ENCODE measurements at places on chromosomes 3 and 15.

GRCh38 chr3:124283652-124284023, 291.7 kb upstream of the ROPN1 start:
- no peak for DNase-seq

DNA sequence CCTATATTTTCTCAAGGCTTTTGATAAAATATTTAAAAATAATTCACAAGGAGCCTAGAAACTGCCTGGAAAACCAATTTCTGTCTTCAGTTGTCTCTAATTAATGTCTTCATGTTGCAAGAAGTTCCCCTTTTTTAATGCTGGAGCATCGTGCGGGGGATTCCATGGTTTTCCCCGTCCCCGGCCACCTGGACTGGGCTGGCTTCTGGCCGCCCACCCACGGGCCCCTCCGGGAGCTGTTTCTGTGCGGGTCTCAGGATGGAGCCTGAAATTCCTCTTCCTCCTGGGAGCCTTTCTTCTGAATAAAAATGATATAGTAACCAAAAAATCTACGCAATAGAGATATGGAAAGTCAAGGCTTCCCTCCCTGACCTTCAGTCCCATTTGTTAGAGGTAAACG, 8.1 kb upstream of the LRRK1 start:
- no peak for DNase-seq

DNA sequence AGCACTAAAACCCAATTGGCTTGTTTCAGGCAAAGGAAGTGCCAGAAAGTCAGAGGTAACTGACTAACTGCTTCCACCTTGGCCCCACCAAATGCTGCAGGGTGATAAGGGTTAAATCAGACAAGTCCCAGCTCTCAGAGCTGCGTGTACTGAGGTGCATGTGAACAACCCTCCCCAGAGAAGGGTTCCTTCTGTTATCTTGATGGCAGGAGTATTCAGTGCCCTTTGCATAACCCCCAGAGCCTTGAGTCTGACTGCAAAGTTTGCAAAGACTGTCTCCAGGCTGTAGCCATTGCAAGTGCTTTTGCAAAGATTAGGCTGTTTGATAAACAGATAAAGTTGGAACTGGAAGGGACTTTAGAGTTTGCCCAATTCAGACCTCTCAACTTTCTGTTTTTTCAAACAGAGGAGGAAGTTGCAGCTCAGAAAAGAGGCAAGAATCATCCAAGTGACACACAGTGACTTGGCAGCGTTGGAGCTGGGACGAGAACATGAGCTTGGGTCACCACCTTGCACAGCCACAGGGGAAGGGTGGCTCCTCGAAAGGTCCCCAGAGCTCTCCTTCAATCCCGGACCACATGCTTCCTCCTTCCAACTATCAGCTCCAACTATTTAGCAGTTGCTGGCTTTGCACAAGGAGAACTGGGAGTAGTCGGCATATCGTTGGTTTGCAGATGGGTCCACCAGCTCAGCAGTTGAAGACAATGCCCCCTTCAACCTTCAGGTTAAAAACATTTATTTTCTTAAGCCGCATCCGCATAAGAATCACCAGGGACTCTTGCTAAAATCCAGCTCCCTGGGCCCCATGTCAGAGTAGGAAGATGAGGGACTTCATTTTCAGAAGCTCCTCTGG, 224.8 kb upstream of the HES1 start:
- DNase-seq, result peak; percentile 88

- no peak for DNase-seq
Observed at GRCh38 chr3:119697394-119697793, 5.4 kb upstream of the CFAP91 start.

DNA sequence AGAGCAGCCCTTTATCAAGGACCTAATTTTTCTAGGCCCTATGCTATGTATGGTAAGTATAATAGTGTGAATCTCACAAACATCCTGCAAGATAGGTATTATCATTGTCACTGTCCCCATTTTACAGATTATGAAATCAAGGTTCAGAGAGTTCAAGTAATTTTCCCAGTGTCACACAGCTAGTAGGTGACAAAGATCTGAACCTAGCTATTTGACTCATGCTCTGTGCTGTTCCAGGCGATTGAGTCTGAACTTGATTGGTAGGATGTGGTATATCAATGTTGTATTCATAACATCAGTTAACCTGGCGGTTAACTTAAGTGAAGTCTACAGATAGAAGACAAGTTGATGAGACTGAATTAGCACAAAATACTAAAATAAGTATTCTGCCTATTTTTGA, 229.9 kb downstream of the CHST2 start:
- no peak for DNase-seq

DNA sequence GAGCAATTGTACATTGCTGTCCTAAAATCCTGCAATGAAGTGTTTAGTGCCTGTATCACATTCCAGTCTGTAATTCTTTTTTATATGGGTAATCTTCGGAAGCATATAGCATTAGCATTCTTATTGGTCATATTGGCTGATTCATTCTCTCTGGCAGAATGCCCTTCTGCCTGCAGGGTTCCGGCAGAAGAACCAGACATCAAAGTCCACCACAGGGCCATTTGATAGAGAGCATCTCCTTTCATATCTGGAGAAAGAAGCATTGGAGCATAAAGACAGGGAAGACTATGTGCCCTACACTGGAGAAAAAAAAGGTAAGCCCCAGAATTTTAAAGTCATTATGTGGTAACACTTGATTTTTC, 39.6 kb downstream of the TMOD3 start:
- peak; percentile 77 for DNase-seq

DNA sequence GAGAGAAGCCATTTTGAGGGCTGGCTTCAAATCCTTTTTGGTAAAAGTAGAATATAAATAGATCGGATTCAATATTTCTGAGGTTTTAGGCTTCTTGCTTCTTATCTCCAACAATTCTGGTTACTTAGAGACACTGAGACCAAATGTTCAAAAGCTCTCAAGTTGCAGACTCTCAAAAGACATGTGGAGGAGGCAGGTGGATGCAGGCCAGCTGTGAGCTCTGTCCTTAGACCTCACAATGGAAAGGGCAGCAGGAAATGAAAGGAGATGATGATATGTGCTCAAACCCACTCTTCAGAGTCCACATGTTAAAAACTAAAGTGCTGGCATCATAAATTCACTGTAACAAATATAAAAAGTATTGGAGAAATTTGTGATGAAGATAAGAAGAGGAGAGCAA, 424.9 kb upstream of the ALCAM start:
- DNase-seq, result no peak

DNA sequence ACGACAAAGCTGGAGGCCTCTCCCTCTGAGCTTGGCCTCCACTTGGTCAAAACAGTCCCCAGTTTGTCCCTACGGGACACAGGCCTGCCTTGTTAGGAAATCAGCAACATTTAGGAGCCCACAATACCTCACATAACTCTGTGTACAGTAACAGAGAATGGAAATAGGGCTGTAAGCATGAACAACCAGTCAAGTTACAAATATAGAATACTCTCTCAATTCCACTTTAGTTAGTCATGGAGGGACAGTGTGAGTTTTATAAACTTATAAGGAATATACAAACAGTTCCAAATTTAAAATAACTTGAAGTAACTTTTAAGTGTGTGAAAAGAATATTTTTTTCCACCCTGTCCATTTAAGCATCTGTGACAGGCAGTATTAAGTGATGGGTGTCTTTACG, 129.4 kb downstream of the PGPEP1L start:
- DNase-seq, result no peak

- peak; percentile 43 for DNase-seq
Observed at GRCh38 chr15:79168922-79169456, 78.4 kb upstream of the RASGRF1 start.

- DNase-seq, result no peak
Observed at GRCh38 chr15:42092398-42093318, 1.7 kb downstream of the PLA2G4D start.

DNA sequence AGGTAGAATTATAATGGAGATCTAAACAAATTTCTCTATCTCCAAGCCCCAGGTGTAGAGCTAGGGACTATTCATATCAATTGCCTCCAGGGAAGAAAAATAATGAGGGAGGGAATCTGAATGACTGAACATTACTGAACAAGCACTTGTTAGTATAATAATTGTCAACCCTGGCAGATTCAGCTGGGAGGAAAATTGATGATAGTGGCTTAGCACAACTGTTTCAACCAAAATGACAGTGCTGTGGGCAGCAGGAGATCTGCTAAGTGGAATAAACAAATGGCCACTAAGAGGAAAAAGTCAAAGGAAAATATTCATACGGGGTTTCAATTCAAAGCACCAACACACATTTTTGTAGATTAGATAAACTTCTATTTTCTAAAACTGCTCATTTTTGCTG, 294.9 kb upstream of the ZNF385D start:
- no peak for DNase-seq

DNA sequence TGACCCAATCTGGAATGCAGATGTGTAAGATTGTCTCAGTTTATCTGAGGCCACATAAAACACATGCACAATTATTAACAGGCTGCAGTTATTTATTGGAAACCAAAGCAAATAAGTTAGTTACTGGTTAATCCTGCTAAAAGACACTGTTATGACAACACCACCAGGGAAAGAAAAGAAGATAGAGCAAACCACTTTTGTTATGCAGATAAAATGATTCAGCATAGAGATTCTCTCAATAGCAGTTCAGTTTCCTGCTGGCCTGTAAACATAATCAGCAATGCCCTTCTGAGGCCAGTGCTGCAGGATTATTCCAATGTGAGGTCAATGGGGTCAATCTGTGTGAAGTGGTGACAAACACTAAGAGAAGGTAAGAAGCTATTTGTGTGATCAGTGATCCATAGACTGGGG, 244.4 kb downstream of the ZBTB20 start:
- peak; percentile 51 for DNase-seq

GRCh38 chr3:37825744-37826400, 35.8 kb upstream of the CTDSPL start:
- DNase-seq, result no peak

DNA sequence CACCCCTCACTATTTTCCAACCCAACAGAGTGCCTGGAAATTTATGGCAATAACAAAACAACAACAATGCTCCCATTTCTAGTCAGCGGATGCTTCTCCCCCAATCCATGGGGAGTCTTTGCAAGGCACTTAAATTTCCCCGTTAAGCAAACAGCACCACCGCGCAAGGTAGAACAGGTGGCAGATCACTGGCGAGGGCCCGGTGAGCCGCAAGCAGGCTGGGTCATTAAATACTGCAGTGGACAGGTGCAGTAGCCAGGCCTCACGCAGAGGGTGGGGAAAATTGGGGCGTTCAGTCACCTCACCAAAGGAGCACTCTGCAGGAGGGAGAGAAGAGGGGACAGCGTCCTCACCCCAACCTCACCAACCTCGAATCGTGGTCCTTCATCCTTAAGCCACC, 147.5 kb downstream of the NTRK3 start:
- DNase-seq, result no peak

All from hematopoietic multipotent progenitor cell treated with erythropoietin and hydrocortisone succinate and interleukin-3 and kit ligand, for 8 days (in vitro differentiated cells).